ENCODE measurements at places on chromosomes 6 and 20. TPM values are rescaled to one million over a fixed set of nuclear protein-coding genes. Genes with fewer than 3 reads are reported as not detected.

PNLDC1 gene
- total RNA-seq = 0.18 TPM

ADGRF5 gene
- not detected for total RNA-seq

SLC17A1 gene
- not detected for total RNA-seq

KIF6 gene
- total RNA-seq = 1.4 TPM

WFDC5 gene
- total RNA-seq = not detected

SSTR4 gene
- total RNA-seq = not detected

RAET1L gene
- total RNA-seq = not detected

REM1 gene
- under 0.01 TPM for total RNA-seq

CD24 gene
- under 0.01 TPM for total RNA-seq

TRAM2 gene
- 64.6 TPM for total RNA-seq

ULBP1 gene
- 4.3 TPM for total RNA-seq

ARFGEF3 gene
- under 0.01 TPM for total RNA-seq

DEF6 gene
- total RNA-seq = 4.6 TPM

NRSN1 gene
- total RNA-seq = not detected

SLC52A3 gene
- total RNA-seq = not detected

TPX2 gene
- 108 TPM for total RNA-seq

RSPO4 gene
- total RNA-seq = not detected

RRAGD gene
- not detected for total RNA-seq

PRL gene
- total RNA-seq = not detected

SLCO4A1 gene
- 0.89 TPM for total RNA-seq

OPRL1 gene
- 3.2 TPM for total RNA-seq

TEAD3 gene
- 23.6 TPM for total RNA-seq

HLA-DQB2 gene
- not detected for total RNA-seq

FABP7 gene
- total RNA-seq = not detected

LGSN gene
- total RNA-seq = not detected

GPR63 gene
- 1.2 TPM for total RNA-seq

CTCFL gene
- not detected for total RNA-seq

MAPK13 gene
- total RNA-seq = 17.9 TPM

MOXD1 gene
- 24.2 TPM for total RNA-seq

SLC32A1 gene
- not detected for total RNA-seq

SLC44A4 gene
- not detected for total RNA-seq

PPIL6 gene
- total RNA-seq = 1.1 TPM

GID8 gene
- 18.5 TPM for total RNA-seq

PTK6 gene
- total RNA-seq = not detected

FOXS1 gene
- not detected for total RNA-seq

TDRD6 gene
- total RNA-seq = not detected

HCRTR2 gene
- not detected for total RNA-seq

C4A gene
- 5.0 TPM for total RNA-seq

TBXT gene
- not detected for total RNA-seq

PSORS1C2 gene
- total RNA-seq = not detected

SAMD10 gene
- 2.1 TPM for total RNA-seq

RBM24 gene
- 5.5 TPM for total RNA-seq

FGD2 gene
- not detected for total RNA-seq

TRIM31 gene
- total RNA-seq = not detected

MACROD2 gene
- not detected for total RNA-seq

DSTN gene
- 351 TPM for total RNA-seq

SAMD3 gene
- 0.89 TPM for total RNA-seq

CFAP206 gene
- 0.29 TPM for total RNA-seq

LY6G5B gene
- total RNA-seq = 2.7 TPM

RIPOR2 gene
- 19.3 TPM for total RNA-seq

CBLN4 gene
- total RNA-seq = not detected

JARID2 gene
- 3.7 TPM for total RNA-seq

E2F1 gene
- 7.5 TPM for total RNA-seq

ZNF831 gene
- not detected for total RNA-seq

HLA-DRA gene
- not detected for total RNA-seq

Data from myometrial cell (primary cell).